ENCODE measurements at places on chromosomes 2 and 18.
A peak's percentile ranks its signal among the peaks of the same experiment; 100 is the strongest.

DNA sequence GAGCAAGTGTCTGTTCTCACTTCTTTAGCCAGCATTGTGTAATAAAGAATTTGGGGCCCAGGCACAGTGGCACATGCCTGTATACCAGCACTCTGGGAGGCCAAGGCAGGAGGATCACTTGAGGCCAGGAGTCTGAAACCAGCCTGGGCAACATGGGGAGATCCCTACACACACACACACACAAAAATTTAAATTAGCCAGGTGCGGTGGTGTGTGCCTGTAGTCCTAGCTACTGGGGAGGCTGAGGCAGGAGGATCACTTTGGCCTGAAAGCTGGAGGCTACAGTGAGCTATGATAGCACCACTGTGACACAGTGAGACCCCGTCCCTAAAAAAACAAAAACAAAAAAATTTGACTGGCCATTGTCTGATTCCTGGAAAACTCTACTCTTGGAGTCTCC is 8.3 kb downstream of the REV1 start:
- DNase-seq: no peak

DNA sequence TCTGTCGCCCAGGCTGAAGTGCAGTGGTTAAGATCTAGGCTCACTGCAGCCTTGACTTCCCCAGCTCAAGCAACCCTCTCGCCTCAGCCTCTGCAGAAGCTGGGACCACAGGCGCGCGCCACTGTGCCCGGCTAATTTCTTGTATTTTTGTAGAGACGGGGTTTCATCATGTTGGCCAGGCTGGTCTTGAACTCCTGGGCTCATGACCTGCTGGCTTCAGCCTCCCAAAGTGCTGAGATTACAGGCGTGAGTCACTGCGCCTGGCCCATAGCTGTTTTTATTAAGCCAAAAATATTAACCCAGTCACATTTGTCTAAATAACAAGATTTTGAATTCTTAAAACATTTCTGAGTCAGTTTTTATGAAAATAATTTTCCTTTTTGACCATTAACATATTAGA is 6.3 kb upstream of the SFT2D3 start:
- DNase-seq: no peak

- no peak for DNase-seq
These were observed 31.1 kb upstream of the SPAG16 start for GRCh38 chr2:213253162-213253561.

- DNase-seq: no peak
These were observed 99.0 kb downstream of the CPO start for GRCh38 chr2:207038299-207038698.

GRCh38 chr2:225378984-225379383 is 20.5 kb upstream of the NYAP2 start:
- DNase-seq: no peak

- no peak for DNase-seq
These were observed 3.0 kb downstream of the HPCAL1 start for GRCh38 chr2:10305715-10306114.

DNA sequence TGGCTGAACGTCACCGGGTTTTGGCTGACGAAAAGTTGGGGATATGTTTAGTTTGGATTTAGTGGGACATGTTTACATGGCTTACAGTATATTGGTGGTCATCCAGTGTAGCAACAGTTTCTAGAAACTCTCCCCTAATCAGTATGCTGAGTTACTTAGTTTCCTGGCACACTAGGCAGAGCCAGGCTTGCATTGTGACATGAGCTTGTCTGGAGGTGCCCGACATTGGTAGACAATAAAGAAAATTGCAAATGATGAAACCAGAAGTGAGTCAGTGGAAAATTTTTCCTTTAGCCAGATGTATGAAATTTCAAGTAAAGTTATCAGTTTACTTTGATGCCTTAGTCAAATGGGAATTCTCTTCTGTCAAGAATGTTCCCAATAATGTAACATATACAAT is 276.1 kb downstream of the RDH14 start:
- no peak for DNase-seq

DNA sequence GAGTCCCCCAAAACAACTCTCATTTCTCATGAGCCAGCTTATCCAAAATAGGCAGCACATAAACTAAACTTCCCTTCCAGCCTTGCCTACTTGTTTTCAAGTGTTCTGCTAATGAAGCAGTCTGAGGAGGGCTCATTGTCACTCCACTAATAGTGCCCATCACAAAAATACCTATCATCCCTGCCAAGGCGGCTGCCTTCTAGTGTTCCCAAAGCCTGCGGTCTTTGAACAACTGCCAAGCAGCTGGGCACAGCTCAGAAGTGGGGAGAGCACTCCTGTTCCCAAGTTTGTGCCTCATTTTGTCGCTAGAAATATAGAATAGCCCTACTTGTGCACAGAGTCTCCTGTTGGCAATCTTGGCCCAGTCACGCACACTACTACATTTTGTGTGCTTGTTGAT is 50.3 kb downstream of the DTNA start:
- DNase-seq: peak; percentile 50

DNA sequence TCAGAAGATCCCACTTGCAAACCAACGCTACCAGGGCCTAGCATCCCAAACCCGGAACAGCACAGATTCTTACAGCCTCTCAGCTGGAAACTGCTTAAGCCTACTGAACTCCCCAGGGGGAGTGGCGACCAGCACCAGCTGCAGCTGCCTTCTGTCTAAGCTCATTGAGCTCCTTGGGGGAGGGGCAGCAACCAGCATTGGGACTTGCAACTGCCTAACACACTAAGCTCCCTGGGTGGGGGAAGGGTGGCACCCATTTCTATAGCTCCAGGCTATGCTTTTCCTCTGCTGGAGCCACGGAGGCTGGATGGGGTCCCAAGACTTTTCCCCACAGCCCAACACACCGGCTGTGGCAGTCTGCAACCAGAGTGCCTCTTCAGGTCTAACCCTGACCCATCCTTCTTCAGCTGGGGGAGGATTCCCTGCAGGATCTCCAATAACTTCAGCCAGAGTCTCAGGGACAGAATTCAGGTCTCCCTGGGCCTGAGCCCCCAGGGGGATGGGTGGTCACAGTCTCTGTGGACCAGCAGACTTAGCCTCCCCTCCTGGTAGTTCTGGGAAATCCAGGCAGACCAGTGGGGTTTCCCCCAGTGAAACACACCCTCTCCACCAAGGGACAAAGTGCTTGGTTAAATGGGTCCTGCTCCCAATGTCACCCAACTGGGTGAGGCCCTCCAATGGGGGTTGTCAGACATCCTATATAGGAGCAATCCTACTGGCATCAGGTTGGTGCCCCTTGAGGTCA is 45.9 kb upstream of the ITGA4 start:
- DNase-seq: no peak

GRCh38 chr18:29012364-29012763 is 835.4 kb upstream of the CDH2 start:
- no peak for DNase-seq

GRCh38 chr2:43612944-43613343 is 17.1 kb upstream of the THADA start:
- DNase-seq: no peak

DNA sequence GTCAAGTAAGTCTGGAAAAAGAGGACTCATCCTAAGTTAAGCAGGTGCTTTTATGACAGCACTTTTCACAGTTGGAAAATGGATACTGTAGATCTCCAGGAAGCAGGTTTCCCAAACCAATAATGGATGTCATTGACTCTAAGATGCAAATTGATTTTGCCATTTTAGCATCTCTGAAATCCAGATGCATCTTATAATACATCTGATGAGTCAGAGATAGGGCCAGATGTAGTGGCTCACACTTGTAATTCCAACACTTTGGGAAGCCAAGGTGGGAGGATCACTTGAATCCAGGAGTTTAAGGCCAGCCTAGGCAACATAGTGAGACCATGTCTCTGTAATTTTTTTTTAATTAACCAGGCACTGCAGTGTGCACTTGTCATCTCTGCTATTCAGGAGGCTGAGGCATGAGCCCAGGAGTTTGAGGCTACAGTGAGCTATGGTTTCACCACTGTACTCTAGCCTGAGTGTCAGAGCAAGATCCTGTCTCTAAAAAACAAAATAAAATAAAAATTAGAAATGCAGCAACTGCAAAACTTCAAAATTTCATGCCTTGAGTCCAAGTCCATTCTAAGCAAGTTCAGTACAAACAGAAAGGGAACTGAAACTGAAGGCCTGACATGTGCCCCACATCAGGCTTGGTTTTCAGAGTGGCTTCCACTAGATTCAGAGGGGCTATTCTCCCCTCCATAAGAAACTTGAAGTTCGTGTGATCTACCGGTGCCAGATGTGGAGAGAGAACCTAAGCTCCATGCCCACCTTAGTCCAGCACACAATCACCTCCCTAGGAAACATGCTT is 267.8 kb upstream of the NCKAP5 start:
- no peak for DNase-seq

DNA sequence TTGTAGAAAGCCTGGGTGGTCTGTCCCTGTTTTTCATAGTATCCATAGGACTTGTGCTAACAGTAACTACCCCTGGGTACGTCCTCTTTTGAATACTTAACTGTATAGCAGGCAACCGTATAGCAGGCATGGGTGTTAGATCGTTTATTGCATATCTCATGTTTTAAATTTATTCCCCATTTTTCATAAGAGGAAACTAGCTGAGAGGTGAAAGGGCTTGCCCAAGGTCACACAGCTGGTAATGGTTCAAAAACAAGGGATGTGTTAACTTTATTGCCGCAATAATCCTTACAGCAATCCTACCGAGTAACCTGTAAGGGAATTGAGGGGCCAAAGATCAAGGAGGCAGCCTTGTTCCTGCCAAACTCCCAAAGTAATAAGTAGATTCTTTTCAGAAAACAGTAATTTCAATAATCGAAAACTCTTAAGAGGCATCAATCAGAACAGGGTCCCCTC is 990 bp upstream of the MGAT4A start:
- no peak for DNase-seq

GRCh38 chr18:48454261-48454757 is 45.1 kb upstream of the ZBTB7C start:
- DNase-seq: no peak

DNA sequence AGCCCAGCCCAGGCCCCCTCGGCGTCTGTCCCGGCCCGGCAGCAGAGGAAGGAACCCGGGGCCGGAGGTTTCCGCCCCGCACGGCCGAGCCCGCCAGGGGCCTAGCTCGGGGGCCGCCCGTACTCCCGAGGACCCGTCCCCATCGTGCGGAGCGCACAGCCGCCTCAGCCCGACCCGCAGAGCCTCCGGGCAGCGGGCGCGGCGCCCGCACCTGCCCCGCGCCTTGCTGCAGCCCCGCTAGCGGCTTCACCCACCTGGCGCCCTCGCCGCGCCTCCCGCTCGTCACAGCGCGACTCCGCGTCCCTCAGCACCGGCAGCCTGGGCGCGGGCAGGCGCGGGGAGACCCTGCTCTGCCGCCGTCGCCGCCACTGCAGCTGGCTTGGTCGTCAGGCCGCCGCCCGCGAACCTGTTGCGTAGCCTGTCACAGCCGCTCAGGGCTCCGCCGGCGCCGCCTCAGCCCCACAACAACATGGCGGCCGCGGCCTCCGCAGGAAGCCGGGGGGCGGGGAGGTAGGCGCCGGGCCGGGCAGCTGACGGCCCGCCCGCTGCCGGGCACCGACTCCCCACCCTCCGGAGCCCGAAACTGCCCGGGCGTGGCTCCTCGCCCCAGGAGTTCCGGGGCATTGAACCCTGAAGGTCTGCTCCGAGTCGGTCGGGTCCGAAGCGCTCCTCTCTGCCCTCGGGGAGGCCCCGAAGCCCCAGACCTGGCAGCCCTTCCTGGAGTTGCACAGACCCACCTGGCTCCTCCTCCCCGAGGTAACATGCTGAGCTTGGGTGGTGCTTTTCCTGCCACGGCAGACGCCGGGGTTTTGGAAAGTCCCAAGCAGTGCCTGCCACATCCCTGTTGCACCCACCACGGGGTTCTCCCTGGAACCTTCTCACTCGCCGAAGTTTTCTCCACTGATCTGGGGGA is at the start of gene ITSN2:
ITSN2 (minus strand) TSS at position 487 of the 913 bp plus-strand sequence. CDS start 32,454 bp downstream, outside the sequence.
- DNase-seq: peak; percentile 67

- no peak for DNase-seq
These were observed 308.4 kb downstream of the NAPG start for GRCh38 chr18:10834128-10834815.

- no peak for DNase-seq
These were observed 3.8 kb downstream of the NEU2 start for GRCh38 chr2:233036162-233036838.

GRCh38 chr2:143146815-143147530 is 17.8 kb downstream of the ARHGAP15 start:
- DNase-seq: no peak

- DNase-seq: no peak
These were observed 81.1 kb upstream of the NYAP2 start for GRCh38 chr2:225318440-225318839.

DNA sequence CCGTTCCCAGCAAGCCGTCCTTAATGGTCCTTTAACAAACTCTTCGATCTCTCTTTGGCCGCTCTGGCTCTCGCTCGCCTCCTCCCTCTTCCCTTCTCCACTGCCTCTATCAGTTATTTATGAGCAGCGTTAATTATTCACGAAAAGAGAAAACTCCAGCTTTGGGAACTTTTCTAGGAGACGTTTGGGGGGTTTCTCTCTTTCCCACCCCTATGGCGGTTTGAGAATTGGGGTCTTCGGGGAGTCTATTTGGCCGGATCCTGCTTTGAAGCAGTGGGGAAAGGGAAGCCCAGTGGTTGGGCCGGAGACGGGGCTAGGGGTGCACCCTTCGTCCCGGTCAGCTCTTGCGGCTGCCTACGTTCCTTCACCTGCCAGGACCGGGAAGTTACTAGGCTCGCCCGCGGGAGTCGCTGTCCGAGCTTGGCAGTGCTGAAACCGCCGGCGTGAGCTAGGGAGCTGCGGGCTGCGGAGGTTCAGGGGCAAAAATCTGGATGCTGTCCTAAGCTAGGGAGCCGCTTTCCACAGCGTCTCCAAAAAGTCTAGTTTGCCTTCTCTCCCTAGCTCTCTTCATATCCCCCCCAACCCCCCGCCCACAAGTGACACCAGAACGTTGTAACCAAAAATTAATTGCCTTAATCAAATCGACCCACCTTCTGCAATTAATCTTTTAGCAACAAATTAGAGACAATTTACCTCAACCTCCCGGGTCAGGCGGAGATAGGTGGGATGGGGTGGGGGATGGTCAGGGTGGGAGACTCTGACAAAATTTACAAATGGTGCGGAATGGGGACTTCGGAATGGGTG is 8.9 kb upstream of the SKOR2 start:
- no peak for DNase-seq

DNA sequence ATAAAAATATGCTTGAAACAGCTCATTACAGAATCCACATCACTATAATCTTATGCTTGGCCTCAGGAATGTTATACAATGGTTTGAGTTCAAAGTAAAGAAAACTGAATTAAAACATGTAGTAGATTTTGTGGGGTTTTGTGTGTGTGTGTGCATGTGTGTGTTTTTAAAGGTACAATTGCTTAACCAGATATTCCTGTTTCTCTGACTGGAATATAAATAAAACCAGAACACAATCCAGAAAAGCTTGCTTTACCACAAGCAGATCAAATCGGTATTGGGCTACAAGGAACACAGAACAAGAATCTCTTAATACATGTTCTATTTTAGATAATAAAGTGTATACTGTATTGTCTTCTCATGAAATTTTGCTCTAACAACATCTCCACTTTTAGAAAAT is 110.0 kb downstream of the TMEM247 start:
- no peak for DNase-seq
